ENCODE measurements at places on chromosomes 11 and 22. TPM values are rescaled to one million over a fixed set of nuclear protein-coding genes. Genes with fewer than 3 reads are reported as not detected.

The ANO1 gene
- total RNA-seq: 0.13 TPM

GRCh38 chr11:17697175-17697949, 22.0 kb upstream of the MYOD1 start:
- no peak overlapping the region for H3K4me3 ChIP-seq
- H3K4me1 ChIP-seq: no peaks in the 10 kb centered on the region
- DNase-seq: no peak
- peaks cover 4% of the 10 kb centered on the region for H3K27me3 ChIP-seq

DNA sequence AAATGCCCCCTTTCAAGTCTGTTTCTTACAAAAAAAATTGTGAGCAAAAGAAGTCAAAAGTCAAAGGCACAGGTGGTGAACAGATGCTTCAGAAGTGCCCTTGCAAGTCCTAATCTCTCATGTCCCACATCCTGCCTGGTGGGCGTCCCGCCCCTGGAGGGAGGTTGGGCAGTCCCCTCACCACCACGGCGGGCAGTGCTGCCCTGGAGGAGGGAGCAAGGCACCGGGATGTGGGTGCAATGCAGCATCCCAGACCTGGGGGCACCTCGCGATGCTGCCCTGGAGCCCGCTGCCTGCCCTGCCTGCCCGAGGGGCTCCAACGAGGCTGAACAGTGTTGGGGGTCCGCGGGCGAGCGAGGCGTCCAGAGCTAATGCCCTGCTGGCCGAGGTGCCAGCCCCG, 15.9 kb downstream of the MRGPRG start:
- no peak overlapping the region for H3K27ac ChIP-seq
- no peak overlapping the region for H3K4me3 ChIP-seq
- H3K4me1 ChIP-seq: no peaks in the 10 kb centered on the region
- DNase-seq: no peak
- peaks cover 2% of the 10 kb centered on the region for H3K27me3 ChIP-seq
- no peaks in the 10 kb centered on the region for H3K36me3 ChIP-seq

The ZBTB16 gene
- 0.13 TPM for total RNA-seq

- H3K27ac ChIP-seq: peak overlapping the region; percentile 81
- H3K36me3 ChIP-seq: no peaks in the 10 kb centered on the region
- no peak overlapping the region for H3K4me3 ChIP-seq
- peaks cover 24% of the 10 kb centered on the region for H3K4me1 ChIP-seq
- H3K27me3 ChIP-seq: no peaks in the 10 kb centered on the region
These were observed 38.1 kb upstream of the ADA2 start for GRCh38 chr22:17257121-17258001.

GRCh38 chr22:27919942-27920755, 1.1 kb upstream of the PITPNB start:
- no peak for DNase-seq
- 0 out of 2 replicates have a peak, but pooled peaks cover 3% of the 10 kb centered on the region for H3K36me3 ChIP-seq
- H3K27ac ChIP-seq: peak overlapping the region; percentile 96
- H3K4me3 ChIP-seq: peak overlapping the region; percentile 80
- H3K4me1 ChIP-seq: no peaks in the 10 kb centered on the region
- H3K27me3 ChIP-seq: no peaks in the 10 kb centered on the region

All from GM12878 (cell line).